ENCODE measurements at places on chromosomes 6 and 20. TPM values are rescaled to one million over a fixed set of nuclear protein-coding genes. Genes with fewer than 3 reads are reported as not detected.

The INSM1 gene
- 15.9 TPM for total RNA-seq

The TTK gene
- total RNA-seq: 4.2 TPM

The BPHL gene
- total RNA-seq: 18.9 TPM

The DOK5 gene
- 350 TPM for total RNA-seq

The SNRPB gene
- 43.5 TPM for total RNA-seq

The GPLD1 gene
- total RNA-seq: 12.6 TPM

The DCDC2 gene
- 2.0 TPM for total RNA-seq

The CD24 gene
- total RNA-seq: 1,048 TPM

The BPIFB2 gene
- 0.31 TPM for total RNA-seq

The SSTR4 gene
- total RNA-seq: not detected

The OLIG3 gene
- not detected for total RNA-seq

The NFKBIE gene
- 7.8 TPM for total RNA-seq

The PACRG gene
- total RNA-seq: 6.7 TPM

The TSHZ2 gene
- total RNA-seq: 0.31 TPM

The MAN1A1 gene
- total RNA-seq: 24.0 TPM

The SLC4A11 gene
- total RNA-seq: not detected

The UCKL1 gene
- 17.8 TPM for total RNA-seq

The SH3BGRL2 gene
- total RNA-seq: 21.2 TPM

The PCK1 gene
- total RNA-seq: 0.31 TPM

The C2 gene
- 4.7 TPM for total RNA-seq

The BPIFB4 gene
- total RNA-seq: not detected
